Bronchus fibroblast of lung (primary cell): ENCODE measurements at places on chromosomes 2 and 18. TPM values are rescaled to one million over a fixed set of nuclear protein-coding genes. Genes with fewer than 3 reads are reported as not detected.

Gene ERFE
- 4.2 TPM in 2 replicates for total RNA-seq

Gene HMSD
- total RNA-seq: 0.45 and 0.50 TPM in 2 replicates

Gene GPR55
- total RNA-seq: under 0.01 TPM in 1 of 2 replicates, not detected in the other

Gene RHOB
- total RNA-seq: 130 and 145 TPM in 2 replicates

Gene LYPD1
- 0.34 and 1.2 TPM in 2 replicates for total RNA-seq

Gene TCF7L1
- 0.84 and 1.0 TPM in 2 replicates for total RNA-seq

Gene SGPP2
- 0.17 TPM in 1 of 2 replicates, not detected in the other for total RNA-seq

Gene NOL4
- total RNA-seq: not detected in 2 replicates

Gene EVX2
- not detected in 2 replicates for total RNA-seq
